ENCODE measurements at places on chromosomes 6 and 20. TPM values are rescaled to one million over a fixed set of nuclear protein-coding genes. Genes with fewer than 3 reads are reported as not detected.

The NDUFAF4 gene
- 24.4 TPM for total RNA-seq

The CASS4 gene
- not detected for total RNA-seq

The RIPOR3 gene
- 0.41 TPM for total RNA-seq

The RIPPLY2 gene
- total RNA-seq, result not detected

- no peak for DNase-seq
Observed at GRCh38 chr20:23547613-23548012, 20.7 kb downstream of the CST9L start.

DNA sequence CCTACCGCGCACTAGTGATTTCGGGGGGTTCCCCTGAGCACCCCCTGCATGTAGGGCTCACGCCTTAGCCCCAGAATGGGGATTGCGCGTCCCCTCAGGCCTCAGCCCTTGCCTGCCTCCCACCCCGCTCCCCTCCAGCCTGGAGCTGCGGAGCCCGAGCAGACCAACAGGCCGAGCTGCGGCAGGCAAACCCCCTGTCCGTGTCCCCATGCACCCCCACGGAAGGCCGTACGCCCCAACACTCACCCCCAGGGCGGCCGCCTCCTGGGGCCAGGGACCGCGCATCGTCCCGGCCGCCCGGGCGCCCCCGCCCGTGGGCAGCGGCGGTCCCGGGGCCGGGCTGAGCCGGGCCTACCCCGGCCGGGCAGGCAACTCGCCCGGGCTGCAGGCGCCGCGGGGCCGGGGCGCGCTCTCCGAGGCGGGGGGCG lies 1.2 kb upstream of the KCNB1 start:
- DNase-seq, result no peak

DNA sequence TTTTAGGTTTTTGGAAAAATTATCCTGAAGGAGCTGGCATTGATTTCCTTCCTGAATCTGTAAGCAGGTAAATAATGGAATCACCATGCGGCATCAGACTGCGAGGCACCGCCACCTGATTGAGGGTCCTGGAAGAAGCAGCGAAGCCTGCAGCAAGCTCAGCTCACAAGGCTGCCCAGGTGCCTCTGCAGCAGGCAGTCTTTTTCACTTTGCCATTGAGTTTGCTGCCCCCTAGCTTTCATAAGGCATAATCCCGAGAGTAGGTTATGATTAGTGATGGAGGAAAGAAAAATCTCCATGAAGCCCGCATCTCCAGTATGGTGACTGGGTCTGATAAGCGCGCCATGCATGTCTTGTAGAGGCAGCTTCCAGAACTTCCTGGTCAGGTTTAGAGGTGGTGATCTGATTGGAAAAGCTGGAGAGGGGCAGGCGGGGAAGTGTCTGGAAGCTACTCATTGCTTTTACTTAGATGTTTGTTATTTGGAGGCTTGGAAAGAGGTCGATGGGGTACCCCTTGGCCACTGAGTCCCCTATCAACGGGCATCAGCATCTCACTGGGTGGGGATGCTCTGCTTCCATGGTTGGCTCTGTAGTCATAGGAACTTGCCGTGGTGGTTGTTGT lies 26.7 kb downstream of the IYD start:
- DNase-seq, result no peak

DNA sequence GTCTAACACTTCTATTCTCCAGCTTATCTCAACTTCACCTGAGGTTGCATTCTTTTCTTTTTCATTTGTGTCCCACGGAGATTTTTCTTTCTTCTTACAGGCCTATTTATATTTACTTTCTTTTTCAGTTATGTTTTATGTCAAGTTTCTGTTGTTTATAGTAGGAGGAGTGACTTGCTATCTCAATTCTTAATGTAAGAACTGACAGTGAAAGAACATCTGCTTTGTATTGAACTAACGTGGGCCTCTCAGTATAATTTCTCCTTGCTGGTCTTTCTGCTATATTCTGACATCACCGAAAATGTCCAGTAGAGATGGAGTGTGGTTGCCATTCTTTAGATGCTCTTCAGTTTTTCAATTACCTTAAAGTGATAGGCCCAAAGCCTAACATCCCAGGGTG lies 521.7 kb downstream of the EPM2A start:
- no peak for DNase-seq

GRCh38 chr6:57123111-57123510 lies 33.1 kb downstream of the ZNF451 start:
- DNase-seq, result no peak

- DNase-seq, result peak; percentile 12
Observed at GRCh38 chr6:89251170-89251569, 34.0 kb upstream of the GABRR1 start.

DNA sequence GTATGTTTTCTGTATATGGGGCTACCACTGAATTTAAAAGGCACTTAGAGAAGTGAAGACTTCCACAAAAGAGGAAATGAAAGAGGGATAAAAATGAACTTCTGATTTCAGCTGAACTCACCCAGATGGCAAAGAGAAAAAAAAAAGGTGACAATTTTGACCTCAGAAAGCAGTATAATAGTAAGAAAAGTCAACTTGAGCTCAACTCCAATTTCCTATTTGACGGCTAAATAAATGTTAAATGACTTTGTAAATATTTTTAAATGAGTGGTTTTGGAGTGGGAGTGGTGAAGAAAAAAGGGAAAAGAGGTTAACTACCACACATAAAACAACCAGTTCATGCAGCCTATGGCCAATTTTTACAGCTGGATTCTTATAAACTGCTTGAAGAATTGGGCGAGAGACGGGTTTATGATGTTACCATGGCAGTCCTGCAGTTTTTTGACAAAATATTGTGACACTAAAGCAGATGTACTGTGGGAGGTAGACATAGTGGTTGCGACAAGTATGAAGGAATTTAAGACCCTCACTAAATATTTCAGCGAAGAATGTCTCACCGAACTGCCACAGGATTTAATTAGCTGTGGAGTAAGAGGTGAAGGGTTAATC lies 49.8 kb upstream of the ADTRP start:
- DNase-seq, result no peak

- DNase-seq, result peak; percentile 39
Observed at GRCh38 chr6:15876406-15876805, 213.6 kb upstream of the DTNBP1 start.

DNA sequence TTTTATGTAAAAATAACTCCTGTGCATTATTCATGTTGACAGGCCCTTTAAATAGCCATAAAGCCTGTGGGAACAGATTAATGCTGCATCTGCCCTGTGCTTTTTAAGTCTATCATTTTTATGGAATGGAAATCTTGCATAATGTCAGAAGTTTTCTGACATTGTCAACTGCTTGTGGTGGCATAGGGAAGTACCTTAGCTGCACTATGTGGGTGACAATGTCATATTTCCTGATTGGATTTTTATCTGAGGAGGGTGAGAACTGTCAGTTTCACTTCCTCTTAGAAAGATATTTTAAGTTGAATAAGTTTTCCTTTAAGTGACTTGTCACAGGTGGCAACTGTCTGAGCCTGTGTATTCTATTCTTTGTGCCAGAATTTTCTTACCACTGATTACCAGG lies 267.9 kb downstream of the PLCB1 start:
- no peak for DNase-seq

GRCh38 chr6:26411751-26412150 lies 9.7 kb downstream of the BTN3A1 start:
- no peak for DNase-seq

GRCh38 chr20:33418033-33418432 lies 16.7 kb upstream of the CDK5RAP1 start:
- DNase-seq, result no peak

GRCh38 chr6:75418233-75418632 lies 75.4 kb downstream of the FILIP1 start:
- DNase-seq, result peak; percentile 93

DNA sequence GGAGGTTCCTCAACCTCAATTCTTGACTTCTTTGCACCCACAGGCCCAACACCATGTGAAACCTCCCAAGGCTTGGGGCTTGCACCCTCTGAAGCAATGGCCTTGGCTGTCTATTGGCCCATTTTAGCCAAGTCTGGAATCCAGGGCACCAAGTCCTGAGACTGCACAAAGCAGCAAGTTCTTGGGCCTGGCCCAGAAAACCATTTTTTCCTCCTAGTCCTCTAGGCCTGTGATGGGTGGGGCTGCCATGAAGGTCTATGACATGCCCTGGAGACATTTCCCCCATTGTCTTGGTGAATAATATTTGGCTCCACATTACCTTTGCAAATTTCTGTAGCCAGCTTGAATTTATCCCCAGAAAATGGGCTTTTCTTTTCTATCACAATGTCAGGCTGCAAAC lies 849.6 kb upstream of the MANEA start:
- no peak for DNase-seq

GRCh38 chr20:38893056-38893564 lies 33.1 kb upstream of the FAM83D start:
- no peak for DNase-seq

GRCh38 chr6:154950979-154951344 lies 44.2 kb upstream of the TIAM2 start:
- DNase-seq, result no peak

Data from kidney epithelial cell (primary cell).